ENCODE measurements at places on chromosomes 2 and 18.

DNA sequence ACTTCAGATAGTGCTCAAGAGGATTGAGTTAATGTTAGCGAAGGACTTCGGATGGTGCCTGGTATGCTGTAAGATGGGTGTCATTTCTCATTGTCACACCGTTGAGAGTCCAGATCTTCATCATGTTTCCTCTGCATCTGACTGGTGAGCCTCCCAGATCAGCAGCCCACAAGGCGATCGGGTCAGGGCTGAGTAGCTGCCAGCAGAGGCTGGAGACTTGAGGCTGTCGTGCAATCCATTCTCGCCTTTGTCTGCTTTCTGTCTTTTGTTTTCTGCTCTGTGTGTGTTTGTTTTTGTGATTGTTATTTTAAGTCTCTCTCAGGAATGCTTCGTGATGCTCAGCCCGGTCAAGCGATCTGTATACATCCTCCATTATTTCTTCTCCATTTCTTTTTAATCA, 95.8 kb downstream of the TGOLN2 start:
- DNase-seq = no peak

DNA sequence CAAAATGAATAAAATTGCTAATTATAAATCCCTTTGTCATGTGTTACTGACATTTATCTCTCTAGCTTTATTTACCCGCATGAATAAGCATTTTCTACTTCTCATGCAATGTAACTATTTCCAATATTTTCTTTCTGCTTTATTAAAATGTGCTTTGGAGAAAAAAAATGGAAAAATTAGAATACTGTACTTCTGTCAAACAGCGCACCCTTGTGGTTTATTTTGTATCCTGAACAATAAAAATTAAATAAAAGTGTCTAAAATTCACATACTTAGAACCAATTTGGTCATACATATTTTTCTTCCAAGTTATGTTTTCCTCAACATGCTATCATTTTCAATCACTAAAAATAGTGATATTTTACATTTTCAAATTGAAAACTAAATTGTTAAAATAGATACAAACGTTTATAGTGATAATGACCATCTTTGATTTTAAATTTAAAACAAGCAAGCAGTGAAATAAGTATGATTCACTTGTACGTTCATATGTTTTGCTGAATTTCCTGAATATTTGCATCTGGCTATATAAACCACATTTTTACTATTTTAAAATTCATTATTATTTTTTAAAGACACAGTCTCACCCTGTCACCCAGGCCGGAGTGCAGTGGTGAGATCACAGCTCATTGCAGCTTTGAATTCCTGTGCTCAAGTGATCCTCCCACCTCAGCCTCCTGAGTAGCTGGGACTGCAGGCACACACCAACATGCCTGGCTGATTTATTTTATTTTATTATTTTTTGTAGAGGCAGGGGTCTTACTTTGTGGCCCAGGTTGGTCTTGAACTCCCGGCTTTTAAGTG, 95.9 kb upstream of the GRB14 start:
- DNase-seq = no peak

- no peak for DNase-seq
Measured at GRCh38 chr2:31729442-31730092, 148.8 kb upstream of the SRD5A2 start.

DNA sequence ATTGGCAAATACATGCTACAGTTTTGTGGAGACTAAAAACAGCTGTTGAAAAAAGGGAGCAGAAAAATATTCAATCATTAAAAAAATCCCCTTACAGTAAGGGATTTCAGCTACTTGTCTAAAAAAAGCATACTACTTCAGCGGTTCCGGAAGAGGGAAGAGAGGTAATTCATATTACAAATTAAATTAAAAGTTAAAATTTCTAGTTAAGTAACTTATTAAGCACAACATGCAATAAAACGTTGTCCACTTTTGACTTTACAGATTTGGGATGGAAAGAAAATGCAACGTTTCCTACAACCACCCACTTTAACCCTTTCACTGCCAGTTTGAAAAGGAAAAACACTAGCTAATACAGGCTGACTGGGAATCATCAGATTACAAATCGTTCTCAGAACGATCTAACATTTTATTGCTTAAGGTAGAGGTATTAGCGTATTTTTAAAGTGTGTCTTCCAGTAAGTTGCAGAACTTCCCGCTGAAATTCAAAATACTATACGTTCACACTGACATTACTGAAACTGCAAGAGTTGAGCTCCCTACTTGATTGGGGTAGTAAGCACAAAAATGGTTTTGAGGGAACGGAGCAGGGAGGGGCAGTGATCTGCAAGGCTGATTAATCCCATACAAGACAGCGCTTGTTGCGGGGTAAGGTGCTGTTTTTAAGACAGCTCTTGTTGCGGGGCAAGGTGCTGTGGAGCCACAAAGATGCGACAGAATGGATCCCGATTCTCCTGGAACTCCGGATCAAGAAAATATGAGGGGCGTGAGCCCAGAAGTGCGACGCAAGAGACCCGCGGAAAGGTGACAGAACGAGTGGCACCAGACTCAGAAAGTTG, 743 bp downstream of the HADHA start:
- no peak for DNase-seq

DNA sequence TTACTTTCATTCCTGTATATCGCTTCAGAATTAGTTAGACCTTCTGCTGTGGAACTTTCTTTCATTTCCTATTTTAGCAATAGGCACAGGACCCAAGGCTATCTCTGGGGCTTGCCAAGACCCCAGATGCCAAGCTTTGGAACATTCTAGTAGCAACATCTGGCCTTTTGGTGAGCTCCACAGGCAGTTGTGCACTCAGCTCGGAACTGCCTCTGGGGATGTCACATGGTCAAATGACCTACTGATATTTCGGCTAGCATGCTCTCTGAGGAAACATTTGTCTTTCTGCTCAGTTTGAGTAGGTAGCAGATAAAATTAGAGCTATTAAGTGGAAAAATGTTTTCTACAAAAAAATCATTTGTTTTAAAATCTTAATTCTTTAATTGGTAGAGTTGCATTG, 76.6 kb upstream of the ITGA4 start:
- no peak for DNase-seq

DNA sequence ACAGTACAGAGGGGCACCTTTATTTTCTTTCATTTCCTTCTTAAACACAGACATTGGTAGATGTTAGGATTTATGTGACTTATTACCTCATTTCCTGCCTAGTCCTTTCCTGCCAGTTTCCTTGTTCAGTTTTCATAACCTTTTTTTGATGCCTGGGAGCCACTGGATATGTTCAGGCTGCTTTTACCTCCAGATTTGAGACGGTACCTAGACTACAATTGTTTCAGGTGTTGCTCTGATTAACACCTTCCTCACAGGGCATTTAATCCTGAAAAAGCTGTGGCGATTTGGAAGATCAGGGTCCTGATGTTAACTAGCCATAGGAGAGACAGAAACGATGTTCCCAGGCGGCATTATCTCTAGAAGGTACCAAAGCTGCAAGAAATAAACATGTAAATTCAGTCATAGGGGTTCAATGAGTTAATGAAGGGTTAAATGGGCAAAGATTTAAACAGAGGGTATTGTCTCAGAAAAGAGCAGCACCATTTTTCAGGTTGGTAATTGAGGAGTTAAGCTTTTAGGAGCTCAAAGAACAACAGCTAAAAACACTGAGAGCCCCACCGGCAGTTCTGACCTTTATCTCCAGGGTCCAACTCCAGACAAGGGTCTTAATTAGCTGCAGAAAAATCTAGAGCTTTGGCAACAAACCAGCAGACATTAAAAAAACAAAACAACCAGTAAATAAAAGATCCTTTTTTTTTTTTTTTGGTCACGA, 93.3 kb downstream of the HRH4 start:
- DNase-seq = no peak

- no peak for DNase-seq
Measured at GRCh38 chr2:100683231-100683630, 120.4 kb downstream of the PDCL3 start.

GRCh38 chr2:113060396-113060795, 1.4 kb downstream of the IL36RN start:
- DNase-seq = no peak

GRCh38 chr2:238645095-238645494, 202.8 kb upstream of the TWIST2 start:
- no peak for DNase-seq

DNA sequence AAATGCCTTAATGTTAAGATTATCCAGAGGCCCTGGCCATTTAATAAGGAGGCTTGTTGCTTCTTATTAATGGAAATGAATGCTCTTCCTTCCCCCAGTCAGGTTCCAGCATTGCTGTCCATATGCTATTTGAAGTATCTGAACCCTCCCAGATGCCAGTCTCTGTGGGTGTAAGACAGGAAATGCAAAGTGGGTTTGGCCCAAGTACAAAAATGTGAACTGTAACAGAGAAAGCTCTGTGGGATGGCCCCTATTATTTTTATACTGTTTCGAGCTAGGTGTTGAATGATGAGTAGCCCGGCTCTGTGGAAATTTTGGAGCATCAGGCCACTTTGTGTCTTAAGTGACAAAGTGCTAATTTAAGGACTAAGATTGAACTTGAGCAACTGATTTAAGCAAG, 141.0 kb downstream of the UXS1 start:
- DNase-seq = no peak

- no peak for DNase-seq
Measured at GRCh38 chr2:151289972-151290866, 751 bp upstream of the NMI start.

DNA sequence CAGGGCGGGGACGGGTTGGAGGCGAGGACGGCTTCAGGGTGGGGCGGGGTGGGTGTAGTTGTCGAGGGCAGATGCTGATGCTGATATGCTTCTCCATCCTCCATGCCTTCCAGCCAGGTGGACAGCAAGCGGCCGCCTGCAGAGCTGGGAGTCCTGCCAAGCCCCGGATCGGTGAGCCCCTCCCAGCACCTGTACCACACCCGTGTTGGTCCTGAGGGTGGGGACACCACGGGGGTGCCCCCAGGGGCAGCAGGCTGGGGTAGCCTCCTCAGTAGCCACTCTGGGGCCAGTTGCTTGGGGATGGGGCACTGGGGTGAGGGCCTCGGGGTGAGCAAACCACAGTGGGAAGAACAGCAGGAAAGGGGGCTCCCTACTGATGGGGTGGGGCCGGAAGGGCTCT, 2.6 kb downstream of the ANO7 start:
- no peak for DNase-seq

DNA sequence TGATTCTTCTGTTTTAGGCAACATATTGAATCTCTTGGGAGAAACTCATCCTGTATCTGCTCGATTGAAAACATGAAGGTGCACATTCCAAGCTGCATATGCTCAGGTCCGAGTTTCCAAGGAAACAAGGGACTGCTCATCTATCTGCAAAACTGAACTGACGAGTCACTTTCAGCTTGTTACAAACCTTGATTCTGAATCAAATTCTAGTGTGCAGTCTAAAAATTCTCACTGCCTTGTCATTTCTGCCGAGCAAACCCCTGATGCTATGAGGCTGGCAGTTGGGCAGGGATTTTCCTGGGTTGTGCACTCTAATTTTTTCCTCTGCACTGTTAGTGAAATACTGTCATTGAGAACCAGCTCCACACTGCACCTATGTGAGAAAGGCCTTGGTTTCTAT, 101.3 kb upstream of the ETAA1 start:
- no peak for DNase-seq

DNA sequence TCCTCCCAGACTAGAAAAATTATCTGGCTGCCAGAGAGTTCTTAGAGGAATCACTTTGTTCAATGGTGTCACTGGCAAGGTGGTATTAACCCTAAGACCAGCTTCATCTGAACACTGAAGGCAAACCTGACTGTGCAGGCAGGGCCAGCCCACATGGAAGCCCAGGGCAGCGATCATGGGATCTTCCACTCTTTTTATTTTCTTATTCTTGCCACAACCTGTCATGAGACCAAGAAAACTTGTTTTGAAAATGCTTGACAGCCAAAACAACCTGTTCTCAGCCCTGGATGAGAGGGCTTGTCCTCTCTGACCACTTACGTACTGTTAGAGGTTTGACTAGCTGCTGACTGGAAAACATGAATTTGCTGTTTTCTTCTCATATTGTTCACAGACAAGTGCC, 75.3 kb upstream of the FOSL2 start:
- DNase-seq = no peak

DNA sequence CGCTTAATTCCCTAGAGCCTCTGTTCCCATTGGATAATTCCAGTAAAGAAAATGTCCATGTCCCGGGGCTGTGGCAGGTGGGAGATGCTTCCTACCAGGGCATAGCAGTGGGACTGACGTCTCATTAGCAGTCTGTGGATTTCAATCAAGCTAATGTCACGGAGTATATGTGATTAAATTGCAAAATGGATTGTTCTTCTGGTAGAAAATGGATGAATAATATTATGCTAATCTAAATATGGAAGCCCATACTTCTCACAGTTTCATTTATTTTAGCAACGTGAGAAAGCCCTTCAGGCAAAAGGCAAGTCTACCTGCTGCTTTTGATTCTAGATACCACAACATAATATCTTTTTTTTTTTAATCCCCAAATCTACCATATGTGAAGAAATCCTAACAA, 185.5 kb downstream of the DNER start:
- DNase-seq = no peak

- no peak for DNase-seq
Measured at GRCh38 chr2:165567273-165567672, 97.8 kb downstream of the CSRNP3 start.

- no peak for DNase-seq
Measured at GRCh38 chr2:174693344-174693743, 70.9 kb downstream of the CHRNA1 start.

- DNase-seq = no peak
Measured at GRCh38 chr2:64453770-64454385, at the start of gene LGALSL. TSS of gene LGALSL (plus strand) at chr2:64454162. CDS start at chr2:64454546, 384 bp downstream.

DNA sequence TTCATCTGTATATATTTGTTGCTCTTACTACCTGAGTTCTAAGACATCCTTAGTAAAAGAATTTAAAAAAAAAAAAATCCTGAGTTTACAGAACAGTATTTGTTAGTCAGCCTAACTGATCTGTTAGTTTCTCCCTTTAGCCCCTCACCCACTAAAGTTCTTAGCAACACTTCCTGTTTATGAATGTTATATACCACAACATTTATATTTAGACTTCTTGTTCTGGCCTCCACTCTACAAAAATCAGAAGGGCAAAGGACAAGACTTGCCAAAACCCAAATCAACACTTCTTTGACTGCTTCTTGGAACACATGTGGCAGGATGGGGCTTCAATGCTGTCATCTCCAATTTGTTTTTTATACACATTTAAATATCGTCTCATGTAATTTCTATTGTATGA, 71.1 kb downstream of the MGAT5 start:
- no peak for DNase-seq

- DNase-seq = no peak
Measured at GRCh38 chr18:55768255-55768654, 180.3 kb upstream of the TCF4 start.

GRCh38 chr2:64655018-64655664, 1.4 kb upstream of the SERTAD2 start:
- no peak for DNase-seq

DNA sequence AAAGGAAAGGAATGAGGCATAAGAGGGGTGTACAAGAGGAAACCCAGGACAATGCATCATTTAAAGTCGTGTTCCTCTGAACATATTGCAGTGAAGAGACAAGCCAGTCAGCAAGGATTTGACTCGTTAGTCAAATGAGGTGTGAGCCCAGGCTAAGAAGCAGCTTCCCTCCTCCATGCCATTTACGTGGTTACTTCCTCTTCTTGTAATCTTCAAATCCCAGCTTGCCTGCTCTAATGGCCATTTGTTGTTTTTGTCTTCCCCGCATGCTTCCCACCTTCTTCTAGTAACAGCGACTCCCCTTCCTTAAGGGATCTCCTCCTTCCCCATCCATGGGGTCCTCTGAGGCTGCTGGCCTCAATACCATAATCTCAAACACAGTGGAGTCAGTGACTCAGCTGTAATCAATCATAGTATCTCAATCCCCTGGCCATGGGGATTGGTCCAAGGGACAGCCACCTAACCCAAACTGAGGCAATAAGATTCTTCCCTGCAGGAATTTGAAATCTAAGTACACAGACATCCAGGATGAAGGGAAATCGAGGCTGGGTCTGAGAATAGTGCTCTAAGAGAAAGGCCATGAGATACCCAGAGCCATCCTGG, 37.6 kb downstream of the SLC14A1 start:
- no peak for DNase-seq
